Right lung (tissue), 10 donors: ENCODE measurements at places on chromosomes 2 and 18. TPM values are rescaled to one million over a fixed set of nuclear protein-coding genes. Genes with fewer than 3 reads are reported as not detected.

- no peak for DNase-seq
Measured at GRCh38 chr2:37992601-37993000, 67.5 kb downstream of the RMDN2 start.

GRCh38 chr2:182545420-182546167 is 118.8 kb upstream of the PDE1A start:
- DNase-seq, result no peak

Gene FBXO11
- 87.1 TPM for polyA plus RNA-seq

- no peak for DNase-seq
Measured at GRCh38 chr2:57204364-57204763, 842.2 kb upstream of the VRK2 start.
